ENCODE measurements at places on chromosomes 13 and 19.

DNA sequence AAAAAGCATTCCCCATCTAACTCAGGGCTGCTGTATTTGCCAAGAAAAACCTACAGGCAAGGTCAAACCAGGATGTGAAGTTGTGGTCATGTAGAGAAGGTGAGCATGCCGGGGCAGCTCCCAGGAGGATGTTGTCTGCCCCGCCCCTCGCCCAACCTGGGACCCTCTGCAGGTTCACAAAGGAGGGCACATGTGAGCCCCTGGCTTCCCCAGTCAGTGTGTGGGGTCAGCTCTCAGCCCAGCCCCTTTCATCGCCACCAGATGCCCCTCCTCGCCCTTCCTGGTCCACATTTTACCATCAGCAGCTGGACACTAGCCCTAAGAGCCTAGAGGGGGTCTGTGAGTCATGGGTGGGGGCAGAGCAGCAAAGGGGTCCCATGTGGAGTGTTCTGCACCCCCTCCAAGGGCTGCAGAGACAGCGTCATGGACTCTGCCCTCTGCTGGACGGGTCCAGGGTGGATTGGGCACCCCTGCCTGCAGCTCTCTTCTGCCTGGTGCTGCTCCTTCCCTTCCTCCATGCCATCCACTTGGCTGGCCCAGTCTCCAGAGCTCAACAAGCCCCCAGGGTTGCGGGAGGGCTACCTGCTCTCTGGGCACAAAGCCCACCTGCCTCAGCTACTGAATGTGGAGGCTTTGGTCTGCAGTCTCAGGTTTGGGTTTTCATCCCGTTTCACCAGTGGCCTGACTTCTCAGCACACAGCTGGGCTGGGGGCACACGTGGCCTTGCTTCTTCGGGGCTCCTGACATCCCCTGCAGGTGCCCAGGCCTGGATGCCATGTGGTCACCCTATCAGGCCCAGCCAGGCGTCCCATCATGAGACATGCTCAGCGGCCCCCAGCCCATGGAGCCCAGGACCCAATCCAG lies 3.7 kb downstream of the PLEKHF1 start:
- no peak for DNase-seq

DNA sequence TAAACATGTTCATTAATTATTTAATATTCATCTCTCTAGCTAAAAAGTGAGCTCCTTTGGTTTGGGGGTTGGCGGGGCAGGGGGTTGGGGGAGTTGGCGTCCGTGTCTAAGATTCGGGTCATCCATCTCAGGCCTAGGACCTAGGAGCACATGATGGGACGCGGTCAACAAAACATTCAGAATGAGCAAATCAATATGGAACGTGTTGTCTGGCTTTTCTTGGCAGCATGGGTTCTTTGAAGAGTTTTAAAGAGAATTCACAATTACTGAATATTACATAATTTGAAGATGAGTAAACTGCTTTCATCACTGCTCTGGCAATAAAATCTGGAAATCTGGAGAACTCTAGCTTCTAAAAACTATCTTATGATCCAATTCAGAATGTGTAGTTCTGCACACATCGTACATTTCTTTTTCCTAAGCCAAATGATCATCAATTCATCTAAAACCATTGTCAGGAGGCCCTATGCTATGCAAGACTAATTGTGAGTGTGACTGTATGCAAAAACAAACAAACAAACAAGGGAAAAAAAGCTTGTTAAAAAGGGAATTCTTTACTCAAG lies 5.4 kb upstream of the ARGLU1 start:
- no peak for DNase-seq

GRCh38 chr13:59259165-59260000 lies 904.3 kb downstream of the DIAPH3 start:
- no peak for DNase-seq

DNA sequence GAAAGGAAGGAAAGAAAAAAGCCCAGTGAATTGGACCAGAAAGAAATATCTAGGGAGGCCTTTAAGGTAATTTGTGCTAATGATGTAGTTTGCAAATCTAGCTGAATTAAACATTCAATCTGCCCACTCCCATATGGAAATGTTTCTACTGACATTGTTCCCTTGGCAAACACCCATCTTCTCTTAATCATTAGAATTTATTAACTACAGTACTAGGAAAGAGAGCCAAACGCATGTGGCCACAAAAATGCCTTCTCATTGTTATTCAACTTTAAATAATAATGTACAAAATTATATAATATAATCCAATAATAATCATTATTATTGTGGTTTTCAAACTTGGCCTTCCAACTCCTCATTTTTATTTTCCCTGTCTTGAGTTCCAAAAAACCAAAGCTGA lies 234.7 kb downstream of the NHLRC3 start:
- DNase-seq = no peak

- DNase-seq = no peak
Observed at GRCh38 chr13:49516467-49516866, 20.7 kb downstream of the PHF11 start.

- DNase-seq = no peak
Observed at GRCh38 chr19:48933382-48933932, at the start of gene DHDH. Gene DHDH (plus strand): TSS chr19:48933699. CDS start chr19:48933722, 23 bp downstream.

GRCh38 chr19:48624791-48625723 lies 5.8 kb downstream of the SPHK2 start:
- no peak for DNase-seq

DNA sequence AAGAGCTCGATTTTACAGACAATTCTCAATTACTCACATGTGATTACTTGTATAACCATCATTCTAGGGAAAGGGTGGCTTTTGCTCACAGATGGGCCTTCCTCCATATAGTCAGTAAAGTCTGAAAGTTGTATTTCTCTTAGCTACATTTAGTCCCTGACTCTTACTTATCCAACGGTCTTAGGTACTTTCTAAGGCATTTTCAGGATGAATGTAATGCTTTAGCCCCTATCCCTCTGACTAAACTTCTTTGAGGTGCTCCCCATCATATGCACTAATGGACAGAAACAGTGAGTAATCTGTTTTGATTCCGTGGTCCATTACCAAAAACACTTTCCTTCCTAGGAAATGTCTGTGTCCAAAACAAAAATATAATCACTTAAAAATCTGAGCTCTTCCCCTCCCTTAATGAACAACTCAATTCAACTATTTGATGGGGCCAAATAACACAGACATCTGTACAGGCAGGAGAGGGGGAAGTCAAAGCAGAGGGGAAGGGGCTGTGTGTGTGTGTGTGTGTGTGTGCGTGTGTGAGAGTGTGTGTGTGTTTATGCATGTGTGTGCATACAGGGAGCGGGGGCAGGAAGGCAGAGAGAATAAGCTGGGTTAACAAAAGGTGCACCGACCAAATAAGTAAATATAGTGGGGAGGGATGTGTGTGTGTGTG lies 84.9 kb downstream of the USP12 start:
- no peak for DNase-seq

- no peak for DNase-seq
Observed at GRCh38 chr19:34366738-34367623, 2.0 kb downstream of the GPI start.

DNA sequence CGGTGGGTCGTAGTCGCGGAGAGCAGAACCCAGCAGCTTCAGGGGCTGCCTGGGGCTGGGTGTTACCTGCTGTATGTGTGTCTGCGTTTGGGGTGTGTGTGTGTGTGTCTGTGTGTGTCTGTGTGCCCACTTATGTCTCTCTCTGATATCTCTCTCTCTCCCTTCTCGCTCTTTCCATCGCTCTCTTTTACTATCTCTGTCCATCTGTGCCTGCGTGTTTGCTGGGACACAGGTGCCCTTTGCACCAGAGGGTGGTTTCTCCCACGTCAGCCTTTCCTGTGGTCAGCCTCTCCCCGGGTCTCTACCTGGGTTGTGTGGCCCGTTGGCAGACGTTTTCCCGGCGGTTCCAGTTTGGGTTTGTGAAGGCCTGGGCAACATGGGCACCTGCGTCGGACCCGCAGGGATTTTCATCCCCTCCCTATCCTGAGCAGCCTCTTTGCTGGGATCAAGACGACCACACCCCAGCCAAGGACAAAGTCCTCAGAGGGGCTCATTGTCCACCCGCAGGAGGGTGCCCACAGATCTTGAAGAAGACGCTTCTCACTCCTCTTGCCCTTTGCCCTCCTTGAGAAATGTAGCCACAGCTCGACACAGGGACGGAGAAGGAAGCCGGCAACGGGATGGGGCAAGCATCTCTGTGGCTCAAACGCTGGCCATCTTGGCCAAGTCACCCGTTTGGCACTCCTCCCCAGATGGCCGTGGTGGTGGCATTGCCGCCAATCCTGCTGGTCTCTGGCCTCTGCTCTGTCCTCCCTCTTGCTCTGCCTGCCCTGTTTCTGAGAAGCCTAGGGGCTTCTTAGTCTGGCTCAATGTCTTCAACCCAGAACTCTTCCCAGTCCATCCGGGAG lies 43.3 kb downstream of the ZNF146 start:
- DNase-seq = no peak

GRCh38 chr13:97308735-97309429 lies 86.7 kb downstream of the MBNL2 start:
- no peak for DNase-seq

DNA sequence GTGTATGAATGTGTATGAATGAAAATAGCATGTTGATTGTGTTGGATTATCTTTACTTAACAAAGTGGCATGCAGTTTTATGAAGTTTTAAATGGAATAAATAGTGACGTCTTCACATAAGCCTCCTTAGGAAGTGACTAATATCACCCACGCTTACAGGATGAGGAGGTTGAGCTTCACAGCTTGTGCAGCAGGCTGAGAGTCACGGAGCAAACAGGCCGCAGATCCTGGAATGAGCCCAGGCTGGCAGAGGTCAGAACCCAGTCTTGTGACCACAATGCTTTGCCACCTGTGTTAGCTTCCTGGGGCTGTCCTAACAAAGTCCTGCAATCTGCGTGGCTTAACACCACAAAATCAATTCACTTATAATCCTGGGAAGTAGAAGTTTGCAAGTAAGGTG lies 20.8 kb downstream of the LAIR2 start:
- DNase-seq = no peak

GRCh38 chr19:1107661-1108261 lies 4.0 kb downstream of the GPX4 start:
- DNase-seq = no peak

DNA sequence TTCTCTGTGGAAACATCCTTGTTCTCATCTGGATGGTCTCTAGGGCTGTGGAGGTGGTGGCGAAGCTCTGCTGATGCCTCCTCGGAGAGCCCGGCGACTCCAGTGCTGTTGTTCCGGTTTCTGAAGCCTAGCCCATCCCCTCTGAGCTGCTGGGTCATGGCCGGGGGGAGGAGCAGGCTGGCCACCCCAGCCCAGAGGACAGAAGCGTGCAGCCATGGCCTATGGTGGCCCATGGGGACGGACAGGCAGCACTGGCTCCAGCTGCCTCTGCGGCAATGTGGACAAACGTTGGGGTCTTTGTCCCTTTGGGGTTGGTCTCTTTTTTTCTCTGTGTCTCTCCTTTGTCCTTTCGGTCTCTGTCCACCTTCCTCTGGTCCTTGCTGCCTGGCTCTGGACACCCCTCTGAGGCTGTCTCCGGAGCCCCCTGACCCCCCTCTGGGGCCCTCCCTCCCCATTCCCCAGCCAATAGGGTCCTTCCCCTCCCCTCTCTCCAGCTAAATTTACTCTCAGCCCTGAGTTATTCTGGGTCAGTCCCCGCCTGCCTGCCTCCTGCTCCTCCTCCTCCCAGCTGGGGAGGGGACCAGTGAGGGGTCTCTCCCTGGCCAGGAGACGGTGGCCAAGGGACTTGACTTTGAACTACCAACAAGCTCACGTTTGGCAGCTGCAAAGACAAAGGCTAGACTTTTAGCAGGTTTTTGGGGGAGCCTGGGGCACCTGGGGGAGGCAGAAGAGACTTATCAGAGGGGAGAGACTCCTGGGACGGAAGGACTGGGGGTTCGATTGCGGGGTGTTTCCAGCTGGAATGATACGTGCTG lies at the start of gene HRC:
Gene HRC, minus strand, starts transcription at position 392 of the 815 bp plus-strand sequence. Its CDS starts 159 bp downstream, at position 233.
- DNase-seq = no peak

- DNase-seq = no peak
Observed at GRCh38 chr13:49812812-49813211, 20.3 kb upstream of the KPNA3 start.

DNA sequence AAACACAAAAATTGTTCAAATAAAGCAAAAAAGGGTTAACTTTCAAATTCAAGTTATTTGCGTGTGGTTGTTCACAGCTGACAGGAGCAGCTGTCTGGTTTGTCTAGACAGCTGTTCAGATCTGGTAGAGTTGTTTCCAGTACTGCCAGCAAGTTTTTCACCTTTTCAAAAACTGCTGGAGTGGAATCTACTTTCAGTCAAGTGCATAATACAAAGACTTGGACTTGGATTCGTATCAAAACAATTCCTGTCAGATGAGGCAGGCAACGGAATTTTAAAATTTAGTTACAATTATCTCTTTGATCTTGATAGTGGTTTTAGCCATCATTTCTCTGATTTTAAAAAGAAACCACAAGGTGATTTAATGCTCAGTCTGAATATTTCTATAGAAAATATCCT lies 51.7 kb upstream of the EEF1AKMT1 start:
- DNase-seq = no peak

- no peak for DNase-seq
Observed at GRCh38 chr19:30848636-30849425, 476.6 kb downstream of the ZNF536 start.

GRCh38 chr13:100922599-100922998 lies 248.0 kb upstream of the TMTC4 start:
- no peak for DNase-seq

- no peak for DNase-seq
Observed at GRCh38 chr19:33266974-33267484, 35.3 kb downstream of the CEBPA start.

DNA sequence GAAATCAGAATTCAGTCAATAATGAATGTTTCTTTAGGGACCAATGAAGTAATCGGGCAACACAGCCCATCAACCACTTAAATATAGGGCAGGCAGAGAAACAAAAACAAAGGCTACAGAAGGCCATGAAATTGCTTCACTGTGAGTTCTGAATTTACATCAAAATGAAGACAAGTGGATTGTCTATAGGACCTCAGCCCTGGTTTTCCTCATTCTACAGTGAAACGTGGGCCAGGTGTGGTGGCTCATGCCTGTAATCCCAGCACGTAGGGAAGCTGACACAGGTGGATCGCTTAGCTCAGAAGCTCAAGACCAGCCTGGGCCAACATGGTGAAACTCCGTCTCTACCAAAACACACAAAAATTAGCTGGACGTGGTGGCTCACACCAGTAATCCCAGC lies 416.0 kb downstream of the KLF12 start:
- no peak for DNase-seq

GRCh38 chr13:85993567-85993966 lies 194.3 kb upstream of the SLITRK6 start:
- DNase-seq = no peak

GRCh38 chr13:44273991-44274770 lies 99.4 kb upstream of the SERP2 start:
- DNase-seq = no peak

GRCh38 chr13:46804391-46804815 lies 7.4 kb upstream of the ESD start:
- no peak for DNase-seq
